ENCODE measurements at places on chromosomes 6 and 20. TPM values are rescaled to one million over a fixed set of nuclear protein-coding genes. Genes with fewer than 3 reads are reported as not detected.
A peak's percentile ranks its signal among the peaks of the same experiment; 100 is the strongest.

- H3K4me1 ChIP-seq, result peaks cover 28% of the 10 kb centered on the region
- H3K4me3 ChIP-seq, result no peak overlapping the region
- peak overlapping the region; percentile 96 for H3K27ac ChIP-seq
- peaks cover 8% of the 10 kb centered on the region for H3K36me3 ChIP-seq
- peaks cover 2% of the 10 kb centered on the region for H3K27me3 ChIP-seq
Observed at GRCh38 chr20:31602431-31602778, 2.7 kb upstream of the ID1 start.

DNA sequence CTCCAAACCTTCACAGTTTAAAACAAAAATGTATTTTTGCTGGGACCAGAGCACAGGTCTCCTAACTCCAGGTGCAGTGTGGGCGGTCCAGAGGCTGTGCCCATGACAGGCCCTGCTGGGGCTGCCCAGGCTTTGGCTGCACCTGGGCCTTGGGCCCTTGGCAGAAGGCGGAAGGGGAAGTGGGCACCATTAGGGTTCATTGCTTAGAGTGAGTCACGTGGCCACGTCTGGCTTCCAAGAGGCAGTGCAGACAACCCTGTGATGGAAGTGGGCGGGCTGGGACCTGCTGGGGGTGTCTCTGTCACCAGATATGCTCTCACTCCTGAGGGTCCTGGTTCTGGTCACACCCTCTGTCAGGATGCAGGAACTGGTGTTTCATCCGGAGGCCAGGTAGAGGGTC is 302.2 kb downstream of the QKI start:
- H3K4me1 ChIP-seq, result no peaks in the 10 kb centered on the region
- no peak for DNase-seq
- H3K4me3 ChIP-seq, result no peak overlapping the region
- no peaks in the 10 kb centered on the region for H3K36me3 ChIP-seq

Gene IRAK1BP1
- 6.1 TPM for total RNA-seq

Gene ME1
- 4.1 TPM for total RNA-seq

DNA sequence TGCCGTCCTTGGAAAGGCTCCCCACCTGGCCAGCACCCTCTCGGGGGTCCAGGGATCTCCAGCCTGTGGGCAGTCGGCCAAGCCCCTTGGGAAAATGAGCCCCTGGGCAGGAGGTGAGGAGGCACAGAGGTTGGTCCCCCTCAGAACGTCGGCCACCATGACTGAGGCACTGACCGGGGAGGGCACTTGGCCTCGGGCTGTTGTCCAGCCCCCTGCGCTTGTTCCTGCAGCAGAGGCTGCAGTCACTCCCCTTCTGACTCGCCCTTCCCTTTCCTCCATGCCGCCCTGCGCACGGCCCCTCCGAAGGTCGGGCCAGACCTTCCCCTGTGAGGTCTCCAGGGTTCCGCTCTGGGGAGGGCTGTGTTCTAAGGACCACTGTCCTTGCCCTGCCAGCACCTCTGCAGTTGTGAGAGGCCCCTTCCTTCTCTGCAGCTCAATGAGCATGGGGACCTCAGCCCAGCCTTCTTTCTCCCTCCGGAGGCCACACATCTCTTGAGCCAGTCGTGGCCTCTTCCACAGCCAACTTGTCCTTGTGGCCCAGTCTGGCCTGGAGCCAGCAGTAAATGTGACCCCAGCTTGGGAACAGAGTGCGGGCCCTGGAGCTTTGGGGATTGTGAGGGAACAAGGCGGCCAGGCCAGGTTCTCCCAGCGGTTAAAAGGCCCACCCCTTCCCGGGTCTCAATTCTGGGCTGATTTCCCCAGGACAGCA is 195.5 kb downstream of the DLL1 start:
- no peaks in the 10 kb centered on the region for H3K27me3 ChIP-seq
- 0 out of 2 replicates have a peak, but pooled peaks cover 3% of the 10 kb centered on the region for H3K4me1 ChIP-seq
- no peak for DNase-seq
- H3K27ac ChIP-seq, result no peak overlapping the region
- H3K4me3 ChIP-seq, result no peak overlapping the region
